ENCODE measurements at places on chromosomes 7 and 10.
A peak's percentile ranks its signal among the peaks of the same experiment; 100 is the strongest.

- no peak for DNase-seq
Measured at GRCh38 chr7:30306976-30307375, 22.6 kb downstream of the ZNRF2 start.

DNA sequence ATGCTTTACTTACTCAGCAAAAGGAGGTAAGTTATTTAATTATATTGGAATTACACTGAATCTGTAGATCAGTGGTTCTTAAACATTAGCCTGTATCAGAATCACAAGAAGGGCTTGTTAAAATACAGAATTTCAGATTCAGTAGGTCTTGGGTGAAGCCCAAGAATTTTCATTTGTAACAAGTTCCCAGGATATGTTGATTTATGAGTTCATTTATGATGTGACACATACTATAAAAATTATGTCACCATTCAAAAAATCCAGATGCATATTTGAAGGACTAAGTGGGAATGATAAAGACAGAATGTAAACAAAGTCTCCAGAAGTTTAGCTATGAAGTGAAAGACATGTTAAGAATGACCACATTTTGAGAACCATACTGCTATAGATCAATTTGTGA lies 52.3 kb downstream of the HECTD2 start:
- DNase-seq, result no peak

DNA sequence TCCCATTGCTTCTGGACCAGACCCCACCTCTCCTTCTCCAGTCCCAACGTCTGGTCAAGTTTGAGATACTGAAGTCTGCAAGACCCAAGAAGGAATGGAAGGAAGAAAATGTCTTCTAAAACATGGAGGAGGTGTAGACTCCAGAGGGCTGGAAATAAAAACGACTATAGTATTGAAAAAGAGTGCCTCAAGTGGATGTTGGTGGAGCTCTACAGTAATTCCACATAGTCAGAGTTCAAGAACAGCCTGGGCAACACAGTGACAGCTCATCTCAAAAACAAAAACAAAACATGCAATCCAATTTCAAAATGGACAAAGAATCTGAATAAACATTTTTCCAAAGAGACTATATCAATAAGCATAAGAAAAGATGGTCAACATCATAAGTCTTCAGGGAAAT lies 2.3 kb upstream of the PCGF6 start:
- no peak for DNase-seq

- DNase-seq, result no peak
Measured at GRCh38 chr10:44786286-44786850, 124.8 kb upstream of the TMEM72 start.

GRCh38 chr7:88628363-88629085 lies 131.0 kb upstream of the ZNF804B start:
- DNase-seq, result no peak

DNA sequence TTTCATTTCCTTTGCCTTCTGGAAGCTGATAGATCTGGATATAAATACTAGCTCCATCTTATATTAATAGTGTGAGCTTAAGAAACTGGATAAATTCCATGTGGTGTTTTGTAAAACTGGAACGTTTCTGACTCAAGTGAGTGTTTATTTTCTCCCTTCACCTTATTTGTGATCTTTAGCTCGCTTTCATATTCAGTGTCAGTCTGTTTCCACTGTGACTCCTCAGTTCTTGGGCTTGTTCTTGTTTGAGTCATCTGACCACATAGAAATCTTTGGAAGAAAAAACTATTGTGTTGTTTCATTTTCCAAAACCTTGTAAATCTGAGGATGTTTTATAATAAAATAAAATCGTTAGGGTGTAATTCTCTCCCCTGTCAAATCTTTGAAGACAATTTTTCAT lies 186.4 kb downstream of the POLR1F start:
- no peak for DNase-seq

DNA sequence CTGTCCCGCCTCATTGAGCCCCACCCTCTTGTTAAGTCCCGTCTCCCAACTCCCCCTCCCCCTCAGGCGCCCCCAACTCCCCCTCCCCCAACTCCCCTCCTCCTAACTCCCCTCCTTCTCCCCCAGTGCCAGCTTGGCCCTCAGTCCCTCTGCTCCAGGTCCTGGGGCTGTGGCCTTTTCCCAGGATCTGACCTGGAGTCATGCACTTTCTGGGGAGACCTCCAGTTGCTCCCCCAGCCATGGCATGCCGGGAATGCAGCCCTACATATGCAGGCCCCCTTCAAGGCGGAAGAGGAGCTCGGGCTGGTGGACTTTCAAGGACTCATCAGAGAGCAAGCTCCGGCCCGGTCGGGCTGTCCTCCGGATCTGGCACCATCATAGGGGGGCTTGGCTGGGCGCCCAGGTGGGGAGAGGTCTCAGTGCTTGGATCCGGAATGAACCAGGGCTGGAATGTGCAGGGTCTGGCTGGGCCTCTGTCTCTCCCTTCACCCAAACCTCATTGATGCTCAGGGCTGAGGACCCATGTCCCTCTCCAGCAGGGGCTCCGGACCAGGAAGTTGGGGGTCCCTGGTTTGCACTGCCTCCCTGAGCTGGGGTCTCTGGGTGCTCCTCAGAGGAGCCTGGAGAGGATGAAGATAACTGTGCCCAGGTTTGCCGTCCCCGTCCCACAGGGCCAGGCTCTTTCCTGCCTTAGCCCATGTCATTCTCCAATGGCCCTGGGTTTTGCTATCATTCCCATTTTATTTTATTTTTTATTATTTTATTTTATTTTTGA lies 41.1 kb downstream of the TMEM270 start:
- no peak for DNase-seq

- DNase-seq, result no peak
Measured at GRCh38 chr10:7458556-7458955, 47.7 kb upstream of the SFMBT2 start.

DNA sequence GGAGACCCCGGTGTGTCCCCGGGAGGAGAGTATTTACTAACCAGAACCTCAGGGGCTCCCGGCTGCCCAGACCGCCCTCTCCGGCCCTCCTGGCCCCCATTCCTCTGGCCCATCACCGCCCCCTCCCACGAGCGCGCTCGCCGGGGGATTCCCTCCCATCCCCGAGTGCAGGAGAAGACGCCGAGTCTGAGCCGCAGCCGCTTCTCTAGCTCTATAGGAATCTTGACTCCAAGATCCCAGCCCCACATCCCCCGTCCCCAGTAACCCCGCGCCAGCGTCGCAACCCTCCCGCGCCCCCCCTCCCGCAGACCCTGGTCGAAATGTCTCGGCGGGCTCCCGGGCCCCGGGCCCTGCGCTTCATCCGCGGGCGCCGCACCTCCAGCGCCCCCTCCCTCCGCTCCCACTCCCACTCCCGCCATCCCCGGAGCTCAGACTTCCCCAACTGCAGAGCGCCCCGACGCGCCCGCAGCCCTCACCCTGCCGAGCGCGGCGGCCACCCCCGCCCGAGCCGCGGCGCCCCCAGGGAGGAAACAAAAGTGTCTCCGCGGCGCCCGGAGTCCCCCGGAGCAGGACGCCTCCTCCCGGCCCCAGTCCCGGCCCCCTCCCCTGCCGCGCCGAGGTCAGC lies 541 bp downstream of the ELMO1 start:
- DNase-seq, result no peak

GRCh38 chr7:51067757-51068156 lies 248.9 kb downstream of the COBL start:
- peak; percentile 70 for DNase-seq

GRCh38 chr10:61640856-61641255 lies 21.9 kb upstream of the CABCOCO1 start:
- no peak for DNase-seq

DNA sequence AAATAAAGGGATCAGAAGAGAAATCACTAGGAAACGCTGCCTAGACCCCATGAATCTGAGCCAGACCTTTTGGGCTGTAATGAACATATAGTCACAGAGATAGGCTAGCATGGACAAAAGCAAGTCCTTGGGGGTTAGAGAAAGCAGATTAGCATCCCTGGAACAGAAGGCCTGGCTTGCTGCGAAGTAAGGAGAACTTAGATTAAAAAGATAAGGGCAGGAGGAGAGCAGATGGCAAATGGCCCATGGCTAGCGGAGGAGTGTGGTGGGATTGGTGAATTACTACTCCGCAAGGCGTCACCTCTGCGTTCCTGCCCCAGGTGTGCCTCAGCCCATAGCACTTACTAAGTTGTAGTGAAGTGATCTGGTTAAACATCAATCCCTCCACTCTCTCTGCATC lies 92.3 kb upstream of the ZNF438 start:
- DNase-seq, result no peak

- DNase-seq, result no peak
Measured at GRCh38 chr10:58435297-58435985, 50.2 kb downstream of the TFAM start.

DNA sequence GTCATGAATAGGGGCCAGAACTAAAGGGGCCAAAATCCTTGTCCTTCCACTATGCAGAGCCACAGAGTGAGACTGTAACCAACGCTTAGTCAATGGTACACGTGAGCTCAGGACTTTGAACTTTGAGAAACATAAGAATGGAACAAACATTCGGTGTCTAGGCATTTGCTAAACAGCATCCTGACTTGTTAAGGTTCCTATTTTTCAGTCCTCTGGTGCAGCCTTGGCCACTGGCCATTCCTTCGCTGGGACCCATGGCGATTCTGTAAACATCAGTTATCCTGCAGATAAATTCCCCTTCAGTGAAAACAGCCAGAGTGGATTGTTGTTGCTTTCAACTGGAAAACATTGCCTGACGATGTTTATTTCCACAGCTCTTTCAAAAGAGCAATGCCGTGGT lies 266.8 kb downstream of the SORCS1 start:
- no peak for DNase-seq

DNA sequence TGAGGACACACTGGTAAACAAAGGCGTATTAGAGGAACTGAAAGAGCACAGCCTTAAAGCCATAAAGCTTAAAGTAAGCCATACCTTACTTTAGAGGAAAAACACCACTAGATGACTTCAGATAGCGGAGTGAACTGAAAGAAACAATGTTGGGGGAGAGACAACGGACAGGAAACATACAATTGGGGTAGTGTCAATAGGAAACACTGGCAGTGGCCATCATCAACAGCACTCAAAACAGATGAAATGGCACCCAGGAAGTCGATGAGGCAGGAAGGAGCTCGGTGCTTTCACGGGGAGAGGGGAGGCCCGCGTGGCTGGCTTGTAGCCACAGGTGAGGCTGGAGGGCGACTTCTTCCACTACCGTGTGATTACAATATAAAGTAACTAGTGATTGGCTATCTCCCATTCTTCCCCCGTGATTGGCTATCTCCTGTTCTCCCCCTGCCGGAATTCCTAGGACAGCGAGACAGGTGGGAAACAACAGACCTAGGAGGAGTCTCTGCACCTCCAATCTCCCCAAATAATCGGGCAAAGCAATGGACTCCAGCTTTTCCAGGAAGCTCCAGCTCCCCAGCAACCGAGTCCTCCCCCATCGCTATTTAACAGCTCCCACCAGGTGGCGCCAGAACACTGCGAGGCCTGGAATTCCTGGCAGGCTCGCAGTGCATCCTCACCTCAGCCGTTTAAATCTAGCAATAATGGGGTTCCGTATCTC lies 2.4 kb upstream of the TAS2R38 start:
- DNase-seq, result peak; percentile 60

DNA sequence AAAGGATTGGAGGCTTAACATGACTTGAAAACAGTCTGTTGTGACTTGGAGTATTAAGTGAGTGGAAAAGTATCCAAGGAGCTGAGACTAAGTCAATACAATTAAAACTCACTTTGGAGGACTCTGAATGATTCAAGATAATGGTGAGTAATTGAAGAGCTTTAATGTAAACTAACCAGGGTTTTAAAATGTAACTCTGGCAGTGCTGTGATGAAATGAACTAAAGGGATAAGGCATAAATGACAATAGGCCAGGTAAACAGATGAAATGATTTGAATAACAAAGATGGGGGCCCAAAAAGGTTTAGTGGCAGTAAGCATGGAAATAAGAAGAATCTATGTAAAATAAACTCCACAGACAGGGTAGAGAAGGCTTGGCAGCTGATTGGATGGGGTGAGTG lies 316.5 kb upstream of the CACNA2D1 start:
- DNase-seq, result no peak

DNA sequence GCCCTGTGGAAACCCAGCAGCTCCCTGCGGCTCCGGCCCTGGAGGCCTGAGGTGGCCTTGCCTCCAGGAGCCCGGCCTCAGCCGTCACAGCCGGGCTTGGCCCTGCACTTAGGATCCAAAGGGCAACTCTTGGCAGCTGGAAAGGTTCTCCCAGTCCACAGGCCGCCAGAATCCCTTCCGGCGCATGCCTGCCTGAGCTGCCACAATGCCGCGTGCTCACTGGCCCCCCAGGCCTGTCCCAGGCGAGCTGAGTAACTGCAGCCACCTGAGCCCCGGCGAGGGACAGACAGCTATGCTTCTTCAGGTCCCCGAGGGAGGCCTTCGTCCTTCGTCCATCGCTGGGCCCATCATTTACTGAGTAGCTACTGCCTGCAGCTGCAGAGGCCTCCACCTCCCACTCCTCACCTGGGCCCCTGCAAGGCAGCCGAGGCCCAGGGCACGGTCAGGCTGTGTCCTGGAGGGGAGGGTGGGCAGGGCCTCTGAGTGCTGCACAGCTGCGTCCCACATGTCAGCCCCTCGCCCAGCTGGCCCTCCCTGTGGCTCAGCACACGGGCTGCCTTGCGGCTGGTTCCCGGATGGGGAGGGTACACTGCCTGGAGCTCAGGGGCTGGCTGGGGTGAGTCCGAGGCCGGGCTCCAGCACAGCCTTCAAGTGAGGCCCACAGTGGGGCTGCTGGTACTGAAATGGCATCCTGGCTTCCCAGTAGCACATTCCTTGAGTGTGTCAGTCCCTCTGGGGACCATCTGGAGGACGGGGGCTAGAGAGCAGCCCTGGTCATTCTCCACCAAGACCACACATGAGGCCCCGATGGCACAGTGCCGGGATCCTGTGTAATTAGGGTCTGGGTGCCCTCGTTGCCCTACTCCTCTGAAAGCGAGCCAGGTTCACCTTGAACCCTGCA lies 172.5 kb downstream of the ELFN1 start:
- peak; percentile 53 for DNase-seq

DNA sequence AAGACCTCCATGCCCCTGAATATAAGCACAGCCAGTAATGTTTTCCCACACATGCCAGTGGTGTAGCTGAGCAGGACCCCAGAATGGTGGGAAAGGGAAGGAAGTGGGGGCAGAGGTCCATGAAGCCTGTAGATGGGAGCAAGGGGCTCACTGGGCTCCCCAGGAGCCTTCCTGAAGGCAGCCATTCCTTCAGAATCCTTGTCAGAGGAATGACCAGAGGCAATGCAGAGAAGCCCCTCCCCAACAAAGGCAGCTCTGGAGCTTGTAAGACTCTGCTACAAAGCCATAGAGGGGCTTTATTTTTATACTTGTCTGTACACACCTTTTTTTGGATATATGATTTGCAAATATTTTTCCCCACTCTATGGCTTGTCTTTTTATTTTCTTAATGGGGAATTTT lies 165.0 kb upstream of the TCF7L2 start:
- DNase-seq, result no peak
